ENCODE measurements at places on chromosomes 7 and 10. TPM values are rescaled to one million over a fixed set of nuclear protein-coding genes. Genes with fewer than 3 reads are reported as not detected.

GRCh38 chr7:100122067-100122466 lies 2.6 kb downstream of the CNPY4 start:
- no peak for DNase-seq

ATOH7 gene
- total RNA-seq: 0.23 TPM

- DNase-seq: no peak
Measured at GRCh38 chr10:84329986-84330651, 1.7 kb downstream of the CCSER2 start.

DNA sequence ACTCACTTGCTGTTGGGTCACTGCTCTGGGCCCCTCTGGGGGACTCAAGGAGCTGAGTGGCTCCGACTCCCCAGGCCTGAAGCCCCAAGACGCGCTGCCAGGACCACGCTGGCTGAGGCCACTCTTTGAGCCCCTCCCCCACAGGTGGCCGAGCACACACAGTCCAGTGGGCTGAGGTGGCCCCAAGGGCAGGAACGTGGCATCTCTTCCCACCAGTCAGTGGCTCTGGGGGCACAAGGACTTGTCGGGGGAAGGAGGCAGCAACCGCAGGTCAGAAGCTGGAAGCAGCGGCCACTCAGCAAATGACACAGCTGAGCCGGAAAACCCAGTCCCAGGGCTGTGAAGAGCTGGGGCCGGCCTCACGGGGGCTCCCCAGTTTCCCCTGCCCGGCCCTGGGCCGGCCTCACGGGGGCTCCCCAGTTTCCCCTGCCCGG lies 24.1 kb downstream of the GRIFIN start:
- DNase-seq: no peak

DNA sequence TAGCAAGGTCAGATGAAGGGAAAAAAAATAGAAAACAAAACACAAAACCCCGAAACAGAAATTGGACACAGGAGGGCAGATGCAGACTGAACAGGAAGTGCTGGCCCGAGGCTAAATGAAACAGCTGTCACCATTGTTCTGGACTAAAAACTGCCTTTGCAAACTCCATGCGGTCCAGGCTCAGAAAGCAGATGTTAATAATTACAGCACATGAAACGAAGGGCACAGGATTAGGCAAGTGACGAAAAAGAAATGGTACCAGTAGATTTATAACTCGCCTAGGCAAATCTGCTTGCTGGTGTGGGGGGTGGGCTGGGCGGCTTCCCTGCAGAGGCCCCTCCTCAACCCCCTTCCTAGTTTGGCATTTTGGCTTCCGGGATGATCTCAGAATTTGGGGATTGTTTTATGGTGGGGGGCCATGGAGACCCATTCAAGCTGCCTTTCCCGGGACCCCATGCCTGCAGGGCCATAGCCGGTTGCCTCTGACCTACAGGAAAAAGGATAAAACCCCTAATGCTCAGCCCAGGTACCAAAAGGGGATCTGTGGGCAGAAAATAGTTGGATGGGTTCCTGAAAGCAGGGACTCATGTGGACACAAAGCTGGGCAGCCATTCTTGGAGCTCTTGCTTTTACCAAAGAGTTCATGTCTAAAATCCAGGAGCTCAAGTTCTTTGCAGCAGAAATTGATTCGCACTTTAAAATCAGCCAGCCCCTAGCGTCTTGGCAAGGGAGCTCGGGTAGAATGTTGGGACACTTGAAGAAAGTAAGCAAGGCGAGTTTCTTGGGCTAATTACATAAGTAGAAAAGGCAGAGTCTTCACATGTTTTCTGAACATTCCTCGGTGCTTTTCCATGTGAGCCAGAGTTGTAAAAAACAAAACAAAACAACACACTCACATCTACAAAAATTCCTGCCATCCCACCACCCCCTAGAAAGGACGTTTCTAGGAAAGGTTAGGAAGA lies 39.0 kb upstream of the EMX2 start:
- DNase-seq: no peak

DNA sequence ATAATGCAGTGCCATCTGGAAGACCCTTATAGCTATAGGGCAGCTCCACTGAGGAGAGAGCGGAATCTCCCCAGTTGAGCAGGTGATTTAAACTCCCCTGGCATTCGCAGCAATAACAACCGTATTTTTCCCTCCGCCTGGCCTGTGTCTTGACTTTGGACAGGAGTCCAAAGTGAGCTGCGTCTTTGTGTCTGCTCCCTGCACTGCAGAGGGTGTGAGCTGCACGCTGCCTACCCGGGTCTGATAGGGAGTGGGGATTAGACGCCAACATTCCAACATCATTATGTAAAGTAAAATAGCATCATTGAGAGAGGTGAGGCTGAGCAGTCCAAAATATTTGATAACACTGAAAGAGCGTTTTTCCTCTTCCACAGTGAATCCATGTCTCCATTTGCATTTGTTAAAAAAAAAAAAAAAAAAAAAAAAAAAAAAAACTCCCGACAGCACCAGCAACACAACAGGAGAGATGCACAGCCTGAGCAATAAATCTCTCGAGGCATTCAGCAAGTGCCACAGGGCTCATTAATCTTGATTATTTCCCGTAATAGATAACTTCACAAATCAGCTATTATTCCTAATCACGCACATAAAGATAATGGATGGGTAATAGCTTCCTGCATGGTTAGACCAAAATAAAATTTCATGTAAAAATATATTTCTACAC lies 68.6 kb downstream of the CELF2 start:
- no peak for DNase-seq

DNA sequence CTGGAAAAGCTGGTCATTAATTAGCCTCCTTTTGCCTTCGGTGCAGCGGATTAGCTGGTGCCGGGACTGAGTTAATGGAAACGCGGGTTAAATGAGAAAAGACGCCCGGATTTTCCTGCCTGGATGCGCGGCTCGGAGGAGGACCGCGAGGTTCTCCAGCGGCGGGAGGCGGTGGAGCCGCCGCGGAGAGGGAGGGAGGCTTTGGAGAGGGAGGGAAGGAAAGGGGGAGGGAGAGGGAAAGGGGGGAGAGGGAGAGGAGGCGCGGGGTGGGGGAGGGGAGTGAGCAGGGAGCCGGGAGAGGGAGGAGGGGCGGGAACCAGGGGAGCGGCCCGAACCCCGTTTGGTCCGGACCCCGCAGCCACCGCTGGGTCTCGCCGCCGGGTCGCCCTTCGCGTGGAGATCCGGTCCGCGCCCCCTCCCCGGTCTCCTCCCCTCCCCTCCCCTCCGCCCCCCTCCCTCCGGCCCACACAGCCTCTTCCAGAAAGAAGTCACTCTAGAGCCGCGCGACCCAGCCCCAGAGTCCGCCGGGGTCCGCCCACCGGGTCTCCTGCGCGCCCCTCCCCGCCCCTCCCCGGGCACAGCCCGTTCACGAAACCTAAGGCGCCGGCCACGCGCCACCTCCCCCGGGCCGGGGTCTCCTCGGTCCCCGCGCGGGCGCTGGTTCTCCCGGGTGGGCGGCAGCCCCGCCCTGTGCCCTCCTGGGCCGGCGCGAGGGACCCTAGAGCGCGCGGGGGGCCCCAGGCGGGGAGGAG lies 347.5 kb downstream of the DNAJB6 start:
- no peak for DNase-seq

DNA sequence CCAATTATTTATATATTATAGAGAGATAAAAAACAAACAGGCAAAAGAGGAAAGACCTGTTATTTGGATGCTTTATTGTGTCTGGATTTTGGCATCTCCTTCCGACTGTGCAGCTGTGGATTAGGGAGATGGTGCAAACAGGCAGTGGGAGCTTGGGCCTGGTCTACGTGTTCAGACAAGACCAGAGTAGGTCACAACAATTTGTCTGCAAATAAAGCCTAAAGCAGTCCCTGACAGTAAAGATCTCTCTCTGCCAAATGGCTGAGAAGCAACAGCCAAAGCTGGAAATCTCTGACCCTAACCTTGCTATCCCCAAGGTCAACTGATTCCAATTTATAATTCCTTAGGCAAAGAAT lies 82.0 kb downstream of the ABLIM1 start:
- no peak for DNase-seq

DNA sequence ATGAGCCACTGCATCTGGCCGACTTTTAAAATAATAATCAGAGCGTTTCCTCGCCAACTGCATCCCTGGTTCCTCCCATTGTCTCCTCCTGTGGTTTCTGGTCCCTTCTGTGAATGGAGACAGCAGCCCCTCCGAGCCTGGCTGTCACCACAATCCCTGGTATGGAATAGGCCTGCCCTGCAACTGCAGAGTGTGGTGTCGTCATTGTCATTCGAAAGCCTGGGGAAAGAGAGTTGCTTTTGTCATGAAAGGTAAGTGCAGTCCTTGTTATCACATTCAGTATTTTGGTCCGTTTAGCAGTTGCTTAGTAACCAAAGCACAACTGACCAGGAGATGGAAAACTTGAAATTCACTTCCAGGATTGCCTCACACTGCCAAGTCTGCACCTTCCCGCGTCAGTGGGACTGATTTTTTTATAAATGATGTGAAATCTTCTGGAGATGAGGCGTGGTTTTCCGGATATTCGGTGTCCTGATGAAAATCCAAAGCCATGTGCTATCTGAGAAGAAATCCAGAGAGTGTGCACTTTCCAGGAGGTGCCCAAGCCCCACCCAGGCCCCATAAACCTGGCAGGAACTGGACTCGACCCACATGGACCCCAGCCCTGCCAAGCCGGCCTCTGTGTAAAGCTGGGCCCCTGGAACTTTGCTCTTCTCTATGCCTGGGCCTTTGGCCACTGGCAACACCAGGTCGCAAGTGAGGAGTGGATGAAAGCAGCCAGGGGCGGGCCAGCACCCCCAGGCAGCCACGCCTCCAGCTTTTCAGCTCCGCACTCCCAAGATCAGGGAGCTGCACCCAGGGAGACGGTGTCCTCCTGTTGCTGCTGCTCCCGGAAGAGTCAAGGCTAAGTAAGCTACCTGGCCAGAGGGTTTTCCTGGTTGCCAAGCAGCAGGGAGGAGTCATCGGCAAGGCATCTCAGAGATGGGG lies 133.7 kb upstream of the SH2B2 start:
- DNase-seq: peak; percentile 19

GRCh38 chr7:9945857-9946256 lies 1027.8 kb upstream of the PHF14 start:
- no peak for DNase-seq
